NCI-H2171 treated with DMSO at 0.1 percent for 48 hours (cell line): ENCODE measurements at places on chromosomes 7 and 10.

DNA sequence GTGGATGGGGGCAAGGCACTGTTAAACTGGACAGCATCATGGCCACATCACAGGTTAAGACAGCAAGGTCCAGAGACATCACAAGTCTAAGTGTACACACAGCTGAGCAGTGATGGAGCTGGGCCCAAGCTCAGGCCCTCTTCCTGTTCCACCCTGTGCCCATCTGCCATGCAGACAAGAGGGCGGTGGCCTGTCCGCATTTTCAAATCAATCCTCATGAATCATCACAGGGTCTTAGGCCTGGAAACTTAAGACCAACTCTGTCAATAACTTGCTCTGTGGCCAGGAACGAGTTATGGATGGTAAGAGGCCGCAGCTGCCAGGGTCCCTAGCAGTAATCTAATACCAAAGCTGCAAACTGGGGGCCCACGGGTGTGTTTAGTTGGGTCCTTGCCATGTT is 3.2 kb downstream of the C10orf105 start:
- no peak for DNase-seq

GRCh38 chr10:95260397-95260881 is 30.4 kb downstream of the PDLIM1 start:
- no peak for DNase-seq

GRCh38 chr10:17662193-17663138 is 18.5 kb downstream of the STAM start:
- DNase-seq: no peak

- DNase-seq: no peak
These were observed 865.5 kb downstream of the LRMDA start for GRCh38 chr10:76296957-76297356.
